ENCODE measurements at places on chromosomes 3 and 15.
A peak's percentile ranks its signal among the peaks of the same experiment; 100 is the strongest.

DNA sequence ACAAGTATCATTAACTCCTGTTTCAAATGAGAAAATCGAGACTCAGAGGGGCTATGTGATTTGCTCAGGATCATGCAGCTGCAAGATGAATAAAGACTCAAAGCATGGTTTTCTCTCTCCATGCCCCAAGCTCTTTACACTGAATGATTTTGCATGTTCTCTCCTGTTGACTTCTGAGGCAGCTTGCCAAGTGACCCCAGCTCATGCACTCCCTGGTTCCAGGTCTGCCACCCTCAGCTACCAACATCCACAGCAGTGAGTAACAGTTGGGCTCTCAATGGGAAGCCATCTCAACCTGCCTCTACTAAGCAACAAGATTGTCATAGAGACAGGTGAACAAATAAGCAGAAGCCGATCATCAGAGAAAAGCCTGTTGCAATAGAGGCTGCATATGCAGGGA is 116.9 kb upstream of the GADL1 start:
- DNase-seq = no peak

DNA sequence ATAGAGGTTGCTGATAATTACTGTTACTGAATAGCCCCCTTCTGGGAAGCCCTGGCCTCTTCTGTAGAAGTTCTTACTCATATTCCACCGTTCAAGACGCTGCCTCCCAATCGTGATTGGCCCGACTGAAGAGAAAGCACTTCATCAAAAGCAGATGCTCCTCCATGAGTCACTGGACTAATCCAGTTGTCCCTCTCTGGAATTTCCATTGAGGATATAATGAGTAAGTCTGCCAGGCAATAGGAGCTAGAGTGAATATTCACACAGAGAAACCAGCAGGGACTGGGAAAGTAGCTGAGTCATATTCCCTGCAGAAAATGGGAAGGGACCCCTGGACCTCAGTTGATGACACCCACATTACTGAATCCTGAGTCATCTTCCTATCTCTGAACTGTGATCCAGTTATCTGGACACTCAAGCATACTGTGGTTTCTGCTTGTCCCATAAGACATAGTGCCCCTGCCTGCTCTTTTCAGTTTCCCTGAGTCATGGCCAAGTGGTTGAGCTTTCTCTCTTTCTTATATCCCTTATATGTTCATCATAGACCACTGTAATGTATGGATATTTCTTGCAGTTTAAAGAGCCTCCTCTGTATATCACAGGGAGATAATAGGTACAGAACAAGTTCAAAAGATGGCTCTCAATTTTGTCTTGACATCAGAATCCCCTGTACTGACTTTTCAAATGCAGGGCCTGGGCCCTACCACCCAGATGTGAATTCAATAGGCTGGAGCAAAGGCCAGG is 151.2 kb upstream of the CDIN1 start:
- no peak for DNase-seq

DNA sequence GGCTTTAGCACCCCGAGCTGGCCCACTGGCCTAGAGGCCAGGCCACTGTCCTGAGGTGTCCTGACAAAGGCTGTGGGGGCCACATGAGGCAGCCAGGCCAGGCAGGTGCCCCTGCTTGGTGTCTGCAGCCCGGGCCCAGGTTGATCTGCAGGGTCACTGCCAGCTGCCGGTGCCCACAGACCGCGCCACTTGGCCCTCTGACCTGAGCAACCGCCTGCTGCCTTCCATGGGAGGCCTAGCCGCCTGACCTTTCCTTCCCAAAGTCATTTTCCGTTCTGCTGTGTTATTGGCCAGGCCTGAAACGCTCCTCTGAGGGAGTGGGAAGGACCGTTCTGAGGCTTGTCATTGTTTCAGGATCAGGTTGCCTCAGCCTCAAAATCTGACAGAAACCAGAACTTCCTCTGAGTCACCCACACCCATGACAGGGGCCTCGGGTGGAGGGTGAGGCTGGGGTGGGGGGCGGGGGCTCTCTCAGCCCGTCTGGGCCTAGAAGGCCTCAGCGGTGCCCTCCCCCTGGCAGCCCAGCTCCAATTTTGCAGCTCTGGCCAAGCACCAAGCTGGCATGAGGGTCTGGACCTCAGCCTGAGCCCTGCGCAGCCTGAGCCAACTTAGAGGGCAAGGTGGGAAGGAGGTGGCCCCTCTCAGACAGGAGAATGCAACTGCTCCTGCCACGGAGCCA is 140.7 kb upstream of the MEF2A start:
- DNase-seq = peak; percentile 70

DNA sequence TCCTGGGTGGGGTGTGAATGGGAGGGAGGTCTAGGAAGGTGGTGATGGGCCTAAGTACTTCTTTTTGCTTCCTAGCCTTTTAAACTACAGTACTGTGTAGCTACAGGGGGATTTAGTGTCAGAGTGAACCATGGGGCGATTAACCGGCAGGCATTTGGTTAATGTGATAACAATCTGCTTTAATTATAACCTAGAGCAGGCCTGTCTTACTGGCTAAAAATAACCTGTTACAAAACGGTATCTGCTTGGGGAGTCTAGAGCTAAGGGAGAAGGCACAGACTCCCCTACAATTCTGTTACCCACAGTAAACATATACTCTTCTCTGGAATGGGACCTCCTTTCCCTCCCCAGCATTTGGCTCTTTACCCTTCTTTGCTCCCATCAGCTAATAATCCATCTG is 85.4 kb downstream of the RBPMS2 start:
- DNase-seq = no peak

DNA sequence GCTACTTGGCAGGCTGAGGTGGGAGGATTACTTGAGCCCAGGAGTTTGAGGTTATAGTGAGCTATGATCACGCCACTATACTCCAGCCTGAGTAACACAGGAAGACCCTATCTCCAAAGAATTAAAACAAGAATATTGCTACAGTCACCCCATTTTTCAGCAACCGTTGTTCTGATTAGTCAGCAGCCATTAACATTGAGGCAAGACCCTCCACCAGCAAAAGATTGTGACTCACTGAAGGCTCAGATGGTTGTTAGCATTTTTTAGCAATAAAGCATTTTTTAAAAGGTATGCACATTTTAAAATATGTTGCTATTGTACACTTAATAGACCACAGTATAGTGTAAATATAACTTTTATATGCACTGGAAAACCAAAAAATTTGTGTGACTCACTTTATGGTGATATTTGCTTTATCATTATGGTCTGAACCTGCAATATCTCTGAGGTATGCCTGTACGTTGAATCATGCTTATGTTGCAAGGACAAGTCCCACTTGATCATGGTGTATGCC is 492.6 kb downstream of the SQOR start:
- DNase-seq = no peak

GRCh38 chr3:13130464-13131193 is 57.4 kb upstream of the IQSEC1 start:
- DNase-seq = no peak

DNA sequence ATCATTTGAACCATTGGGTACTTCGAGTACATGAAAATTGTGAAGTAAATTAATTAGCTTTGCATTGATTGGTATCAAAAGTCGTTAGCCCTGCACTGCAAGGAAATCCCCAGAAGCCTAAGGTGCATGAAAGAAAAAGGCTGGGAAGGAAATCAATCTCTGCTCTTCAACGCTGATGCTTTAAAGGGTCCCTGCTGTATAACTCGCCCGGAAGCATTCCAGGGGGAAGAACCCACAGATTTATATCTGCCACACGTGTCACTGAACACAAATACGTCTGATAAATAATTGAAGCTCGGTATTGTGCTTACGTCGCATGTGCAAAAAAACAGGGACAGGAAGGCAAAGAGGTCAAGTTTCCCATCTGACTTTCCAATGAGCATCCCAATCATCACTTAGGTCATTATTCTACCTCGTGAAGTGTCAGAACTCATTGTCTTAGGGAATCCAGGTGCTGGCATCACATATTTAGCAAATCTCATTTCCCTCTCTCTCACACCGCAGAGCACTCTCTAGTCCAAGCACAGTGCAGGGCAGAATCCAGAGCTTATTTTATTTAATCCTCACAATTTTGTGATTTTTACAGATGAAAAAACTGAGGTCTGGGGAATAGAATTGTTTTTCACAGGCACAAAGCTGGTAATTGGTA is 804.4 kb upstream of the CFAP20DC start:
- no peak for DNase-seq

DNA sequence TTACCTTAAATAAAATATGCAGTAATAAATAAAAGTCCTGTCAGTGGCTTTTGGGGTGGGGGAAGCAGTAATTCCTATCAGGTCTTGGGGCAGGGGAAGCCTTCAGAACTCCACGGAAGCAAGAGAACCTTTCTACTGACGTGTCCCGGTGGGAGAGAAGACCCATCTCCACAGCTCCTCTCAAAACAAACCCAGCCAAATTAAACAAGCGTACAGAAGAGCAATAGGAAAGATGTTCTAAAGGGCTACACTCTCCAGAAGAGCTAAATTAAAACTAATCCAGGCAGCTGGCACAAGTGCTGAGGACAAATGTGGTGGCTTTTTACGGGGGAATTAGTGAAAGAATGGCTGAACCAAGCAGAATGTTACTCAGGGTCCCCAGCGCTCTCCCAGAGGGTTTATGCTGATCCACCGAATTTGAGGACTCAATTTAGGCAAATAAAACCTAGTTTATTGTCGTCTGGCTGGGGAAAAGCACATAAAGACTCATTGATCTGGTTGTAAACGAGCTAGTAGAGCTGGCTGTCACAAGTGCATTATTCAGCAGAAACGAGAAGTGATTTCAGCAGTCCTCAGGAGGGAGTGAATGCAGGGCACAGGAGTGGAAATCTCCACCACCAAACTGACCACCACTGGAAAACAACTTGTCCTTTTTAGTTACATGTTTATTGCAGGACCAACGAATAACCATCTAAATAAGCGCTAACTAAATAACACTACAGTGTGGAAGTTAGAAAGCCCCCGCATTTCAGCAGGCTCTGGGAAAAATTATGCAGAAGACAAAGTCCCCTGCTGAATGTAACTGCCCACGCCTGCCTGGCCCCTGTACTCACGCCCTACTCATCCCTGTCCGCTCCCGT is 13.5 kb downstream of the BFSP2 start:
- no peak for DNase-seq

DNA sequence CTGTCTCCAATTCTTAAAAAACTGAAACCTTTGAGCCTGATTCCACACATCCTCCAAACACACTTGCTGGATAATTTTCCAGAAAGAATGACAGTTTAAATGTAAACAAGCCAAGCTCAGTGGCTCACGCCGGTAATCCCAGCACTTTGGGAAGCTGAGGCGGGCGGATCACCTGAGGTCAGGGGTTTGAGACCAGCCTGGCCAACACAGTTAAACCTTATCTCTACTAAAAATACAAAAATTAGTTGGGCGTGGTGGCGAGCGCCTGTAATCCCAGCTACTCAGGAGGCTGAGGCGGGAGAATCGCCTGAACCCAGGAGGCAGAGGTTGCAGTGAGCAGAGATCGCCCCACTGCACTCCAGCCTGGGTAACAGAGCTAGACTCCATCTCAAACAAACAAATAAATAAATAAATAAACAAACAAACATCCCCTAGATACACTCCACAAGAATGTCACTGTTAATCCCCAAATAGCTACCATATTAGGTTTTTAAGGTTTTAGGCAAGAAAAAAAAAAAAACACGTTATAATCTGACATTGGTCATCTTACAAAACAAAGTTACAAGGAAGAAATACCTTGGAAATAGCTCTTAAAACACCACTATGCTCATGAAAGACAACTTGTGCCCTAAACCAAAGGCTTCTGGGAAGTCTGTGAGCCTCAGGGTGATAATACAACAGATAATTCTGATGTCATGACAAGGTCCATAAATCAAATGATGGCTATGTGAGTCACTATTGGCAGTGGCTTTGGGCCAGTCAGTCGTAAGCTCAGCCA is 13.2 kb downstream of the TNIK start:
- DNase-seq = no peak

GRCh38 chr15:88882785-88883184 is 12.6 kb downstream of the HAPLN3 start:
- no peak for DNase-seq

DNA sequence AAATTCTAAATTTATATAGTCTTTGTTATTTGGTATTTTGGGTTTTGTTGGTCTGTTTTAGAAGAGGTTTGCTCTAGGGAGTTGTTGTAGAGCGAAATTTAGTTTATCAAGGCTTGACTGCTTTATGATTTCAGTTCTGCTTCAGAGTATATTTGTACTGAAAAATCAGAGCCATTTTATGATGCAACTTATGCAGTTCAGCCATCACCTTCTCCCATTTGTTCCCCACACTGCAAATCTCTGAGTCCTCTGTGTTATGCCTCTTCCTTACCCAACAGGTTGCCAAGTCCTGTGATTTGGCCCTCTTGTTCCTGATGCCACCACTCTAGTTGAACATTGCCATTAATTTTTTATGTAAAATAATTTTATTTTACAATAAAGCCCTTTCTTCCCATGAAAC is 140.4 kb downstream of the ZNF609 start:
- DNase-seq = no peak

- no peak for DNase-seq
Observed at GRCh38 chr15:80637747-80638146, 57.4 kb upstream of the ABHD17C start.

- no peak for DNase-seq
Observed at GRCh38 chr3:113775516-113775915, 28.7 kb downstream of the ATP6V1A start.

GRCh38 chr3:38133209-38133556 is 3.7 kb downstream of the ACAA1 start:
- DNase-seq = no peak

- no peak for DNase-seq
Observed at GRCh38 chr3:71376911-71377310, 206.6 kb downstream of the FOXP1 start.

- no peak for DNase-seq
Observed at GRCh38 chr15:69344238-69344637, 45.5 kb downstream of the PAQR5 start.

DNA sequence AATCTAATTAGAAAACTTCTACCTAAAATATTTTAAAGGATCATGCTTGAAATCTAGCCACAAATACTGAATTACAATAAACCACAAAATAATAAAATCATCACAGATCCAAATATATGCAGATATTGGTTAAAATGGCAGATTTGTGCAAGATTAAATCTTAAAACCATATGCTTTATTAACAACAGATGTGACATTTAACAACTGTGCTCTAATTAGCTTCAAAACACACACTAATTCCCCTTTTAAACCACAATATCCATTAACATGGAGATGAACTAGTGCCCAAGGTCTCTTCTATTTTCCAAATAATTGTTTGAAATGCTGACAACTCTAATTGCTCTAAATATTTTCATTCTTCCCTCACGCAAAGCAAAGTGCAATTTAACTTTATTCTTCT is 1530.3 kb downstream of the SI start:
- DNase-seq = no peak

- no peak for DNase-seq
Observed at GRCh38 chr3:56361731-56362130, 106.5 kb downstream of the ERC2 start.
